ENCODE measurements at places on chromosomes 16 and 17.
A peak's percentile ranks its signal among the peaks of the same experiment; 100 is the strongest.

DNA sequence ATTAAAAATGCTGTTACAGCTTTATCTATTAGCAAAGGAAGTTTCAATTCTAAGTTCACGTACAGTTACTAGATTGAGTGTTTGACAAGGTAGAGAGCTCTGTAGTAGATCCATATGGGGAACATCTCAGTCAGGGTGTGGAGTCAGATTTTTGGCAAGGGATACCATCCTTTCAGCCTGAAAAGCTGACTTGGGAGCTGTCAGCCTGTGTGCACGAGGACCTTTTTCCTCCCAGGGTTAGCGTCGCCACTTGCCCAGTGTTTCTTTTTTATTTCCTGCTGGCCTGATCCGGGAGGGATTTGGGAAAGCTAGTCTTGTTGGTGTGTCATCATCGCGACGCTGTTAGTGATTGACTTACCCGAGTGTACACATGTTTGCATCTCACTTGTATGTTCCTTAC lies 29.5 kb downstream of the WWOX start:
- no peak for DNase-seq

DNA sequence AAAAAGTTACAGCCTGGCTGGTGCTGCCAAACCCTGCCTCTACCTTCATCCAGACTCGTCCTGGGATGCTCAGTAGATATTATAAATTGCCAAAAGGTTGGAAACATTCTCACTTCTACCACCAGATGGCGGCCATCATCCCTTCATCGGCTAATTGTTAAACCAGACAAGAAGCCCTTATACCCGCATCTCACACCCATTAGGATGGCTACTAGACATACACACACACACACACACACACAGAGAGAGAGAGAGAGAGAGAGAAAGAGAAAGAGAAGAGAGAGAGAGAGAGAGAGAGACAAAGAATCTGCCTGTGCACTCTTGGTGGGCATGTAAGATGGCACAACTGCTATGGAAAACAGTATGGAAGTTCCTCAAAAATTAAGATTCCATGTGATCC lies 15.0 kb upstream of the SCIMP start:
- peak; percentile 59 for DNase-seq

GRCh38 chr17:63930951-63931575 lies 1.1 kb downstream of the CD79B start:
- peak; percentile 50 for DNase-seq

GRCh38 chr17:35167046-35167445 lies 19.4 kb downstream of the UNC45B start:
- no peak for DNase-seq

DNA sequence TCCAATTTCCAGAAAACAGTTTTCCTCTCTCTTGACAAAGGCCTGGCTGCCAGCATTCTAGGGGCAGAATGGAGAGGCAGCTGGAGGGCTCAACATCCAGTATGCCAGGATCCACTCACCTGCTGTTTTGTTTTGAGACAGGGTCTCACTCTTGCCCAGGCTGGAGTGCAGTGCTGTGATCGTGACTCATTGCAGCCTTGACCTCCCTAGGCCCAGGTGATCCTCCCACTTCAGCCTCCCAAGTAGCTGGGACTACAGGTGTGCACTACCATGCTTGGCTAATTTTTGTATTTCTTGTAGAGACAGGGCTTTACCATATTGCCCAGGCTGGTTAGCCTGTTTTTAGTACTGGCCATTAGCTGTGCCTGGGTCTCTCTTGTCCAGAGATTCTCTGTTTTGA lies 29.1 kb upstream of the FOXJ1 start:
- DNase-seq = no peak

- DNase-seq = no peak
These were observed 7.0 kb downstream of the KATNB1 start for GRCh38 chr16:57742543-57742942.

DNA sequence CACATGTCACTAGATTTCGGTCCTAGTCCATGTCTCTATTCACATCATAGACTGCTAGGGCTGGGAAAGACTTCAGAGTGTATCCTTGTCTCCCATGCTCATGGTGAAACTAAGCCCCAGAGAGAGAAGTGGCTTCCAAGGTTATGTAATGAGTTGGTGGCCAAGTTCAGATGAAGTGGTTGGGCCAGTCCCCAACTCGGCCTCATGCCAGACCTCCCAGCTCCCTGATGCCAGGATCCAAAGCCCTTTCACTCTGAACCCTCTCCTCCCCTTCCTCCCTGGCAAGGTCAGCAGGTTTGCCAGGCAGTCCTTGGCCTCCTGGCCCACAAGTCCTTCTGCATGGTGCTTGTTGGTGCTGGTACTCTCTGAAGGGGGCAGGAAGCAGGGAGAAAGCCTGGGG lies 189.7 kb downstream of the AXIN2 start:
- no peak for DNase-seq

GRCh38 chr17:9206741-9207332 lies 185.5 kb downstream of the NTN1 start:
- DNase-seq = no peak

- DNase-seq = no peak
These were observed 245 bp downstream of the TMEM256 start for GRCh38 chr17:7403727-7403976.

DNA sequence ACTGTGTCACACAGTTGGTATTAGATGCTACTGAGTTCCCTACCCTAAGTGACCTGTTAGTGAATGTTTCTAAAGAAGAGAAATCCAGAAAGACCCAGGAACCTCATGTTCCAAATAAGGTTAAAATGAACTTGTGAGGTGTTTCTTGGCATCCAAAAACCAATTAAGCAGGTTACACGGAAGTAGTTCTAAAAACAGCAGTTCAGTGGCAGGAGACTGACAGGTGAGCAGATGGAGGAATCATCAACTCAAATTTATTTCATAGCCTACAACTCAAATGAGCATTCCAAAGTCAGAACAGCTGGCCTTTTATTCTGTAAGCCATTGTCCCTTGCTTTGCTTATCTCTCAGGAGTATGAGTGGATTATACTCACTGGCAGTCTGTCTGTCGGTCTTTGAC lies 188.3 kb downstream of the IRX3 start:
- DNase-seq = no peak

DNA sequence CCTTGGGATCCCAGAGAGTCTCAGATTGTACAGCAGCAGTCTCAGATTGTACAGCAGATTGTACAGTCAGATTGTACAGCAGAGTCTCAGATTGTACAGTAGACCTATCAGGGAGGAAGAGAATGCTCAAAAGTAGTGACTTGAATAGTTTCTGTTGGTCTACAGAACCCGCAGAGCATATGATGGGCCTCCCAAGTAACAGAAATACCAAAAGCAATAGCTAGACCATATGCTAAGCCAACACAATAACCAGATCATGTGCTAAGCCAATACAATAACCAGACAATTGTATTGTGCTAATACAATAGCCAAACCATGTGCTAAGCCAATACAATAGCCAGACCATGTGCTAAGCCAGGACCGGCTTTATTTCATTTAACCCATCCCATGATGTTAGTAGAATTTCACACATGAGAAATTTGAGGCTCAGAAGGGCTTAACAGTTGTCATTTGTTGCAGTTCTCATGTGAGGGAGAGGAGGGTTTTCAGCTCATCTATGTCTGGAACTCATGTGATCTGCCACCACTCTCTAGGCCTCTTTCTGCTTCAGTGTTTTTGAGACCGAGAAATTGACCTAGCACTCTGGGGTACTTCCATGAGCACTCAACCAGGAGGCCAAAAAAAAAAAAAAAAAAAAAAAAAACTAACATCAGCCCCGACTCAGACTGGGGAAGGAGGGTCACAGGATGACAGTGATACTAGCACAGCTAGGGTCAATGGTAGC lies 144.0 kb downstream of the SOX9 start:
- no peak for DNase-seq

DNA sequence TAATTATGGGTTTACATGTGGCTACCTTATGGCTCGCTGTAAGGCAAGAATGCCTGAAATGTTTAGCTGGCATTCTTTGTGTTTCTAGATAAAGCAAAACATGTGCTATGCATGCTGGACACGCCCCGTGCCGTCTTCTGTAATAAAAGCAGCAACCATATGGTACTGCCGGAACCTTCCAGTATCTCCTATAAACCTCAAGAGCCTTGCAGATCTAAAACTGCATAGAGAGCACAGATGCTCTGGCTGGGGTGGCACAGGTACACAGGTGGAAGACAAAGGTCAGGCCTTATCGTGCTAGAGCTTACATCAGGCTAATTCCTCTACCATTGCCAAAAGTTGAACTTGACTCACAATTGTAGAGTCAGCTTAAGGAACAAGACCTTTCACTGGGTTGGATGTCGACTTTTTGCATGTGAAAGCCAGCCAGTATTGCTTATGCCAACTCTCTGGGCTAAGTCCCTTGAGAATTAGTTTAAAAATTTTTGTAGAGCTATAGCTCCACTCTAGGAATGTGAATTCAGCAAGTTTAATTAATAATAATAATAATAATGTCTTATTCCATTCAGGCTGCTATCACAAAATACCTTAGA lies 187.4 kb upstream of the CACNG5 start:
- no peak for DNase-seq

GRCh38 chr17:50563092-50563511 lies 2.6 kb downstream of the CACNA1G start:
- DNase-seq = no peak

DNA sequence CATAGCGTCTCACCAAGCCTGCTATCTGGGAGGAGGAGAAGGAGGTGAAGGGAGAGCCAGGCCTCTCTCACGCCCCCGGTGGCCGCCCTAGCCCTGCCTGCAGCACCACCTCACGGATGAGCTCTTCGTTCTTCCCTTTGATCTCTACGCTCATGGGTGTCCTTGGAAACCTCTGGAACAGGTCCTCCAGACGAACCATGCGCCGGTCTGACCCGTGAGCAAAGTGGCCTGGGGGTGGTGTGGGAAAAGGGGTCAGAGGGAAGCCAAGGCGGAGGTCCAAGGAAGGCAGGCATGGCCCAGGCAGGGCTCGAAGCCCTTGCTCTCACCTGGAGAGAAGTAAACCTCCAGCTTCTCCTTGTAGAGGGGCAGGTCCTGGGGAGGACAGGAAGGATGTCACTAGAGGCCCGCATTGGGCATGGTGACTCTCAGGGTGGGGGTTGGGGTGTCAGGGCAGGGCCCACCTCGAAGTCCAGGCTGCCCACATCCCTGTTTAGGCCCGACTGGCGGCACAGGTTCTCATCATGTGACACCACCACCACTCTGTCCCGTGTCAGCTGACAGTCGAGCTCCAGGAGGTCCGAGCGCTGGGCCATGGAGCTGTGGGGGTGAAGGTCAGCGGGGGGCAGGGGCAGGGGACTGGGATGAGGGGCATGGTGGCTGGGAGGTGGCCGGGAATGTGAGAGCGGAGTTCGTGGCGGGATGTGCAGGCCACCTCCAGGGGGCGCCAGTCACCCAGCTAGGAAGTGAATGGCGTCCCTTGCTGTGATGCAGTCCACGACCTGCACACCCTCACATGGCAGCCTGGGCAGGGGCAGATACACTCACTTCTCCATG lies 923 bp downstream of the GDPD3 start:
- peak; percentile 51 for DNase-seq

GRCh38 chr17:15931394-15931793 lies 13.5 kb upstream of the ADORA2B start:
- DNase-seq = no peak

- no peak for DNase-seq
These were observed 50.3 kb downstream of the C16orf95 start for GRCh38 chr16:87266846-87267245.

DNA sequence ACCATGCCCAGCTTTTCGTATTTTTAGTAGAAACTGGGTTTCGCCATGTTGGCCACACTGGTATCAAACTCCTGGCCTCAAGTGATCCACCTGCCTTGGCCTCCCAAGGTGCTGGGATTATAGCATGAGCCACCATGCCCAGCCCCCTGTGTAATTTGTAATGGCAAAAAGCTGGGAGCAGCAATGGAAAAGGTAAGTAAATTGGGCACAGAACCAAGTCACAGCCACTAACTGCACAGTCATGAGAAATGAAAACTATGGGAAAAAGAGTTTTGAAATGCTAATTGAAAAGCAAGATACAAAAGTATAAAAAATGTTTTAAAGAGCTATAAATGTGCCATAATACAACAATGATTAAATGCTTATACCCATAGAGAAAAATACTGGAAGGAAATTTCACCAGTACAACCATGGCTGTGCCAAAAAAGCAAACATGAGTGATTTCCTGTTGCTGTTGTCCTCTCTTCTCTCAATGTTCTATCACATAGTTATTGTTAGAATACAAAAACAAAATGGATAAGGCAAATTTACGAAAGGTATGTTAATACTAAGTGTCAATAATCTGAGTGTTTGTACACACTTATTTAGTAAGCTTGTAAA lies 6.2 kb downstream of the NTAN1 start:
- DNase-seq = no peak

- no peak for DNase-seq
These were observed 5.9 kb upstream of the SPAG7 start for GRCh38 chr17:4973256-4974114.

GRCh38 chr17:3886776-3887175 lies 6.1 kb downstream of the CAMKK1 start:
- DNase-seq = no peak

GRCh38 chr17:47276444-47276843 lies 22.8 kb downstream of the ITGB3 start:
- DNase-seq = no peak

- DNase-seq = no peak
These were observed 26.1 kb downstream of the RCVRN start for GRCh38 chr17:9878786-9879525.

All from stimulated activated CD4-positive, alpha-beta T cell treated with anti-CD3 and anti-CD28 coated beads, TNF-alpha, amount 100 ng/mL, for 48 hours (primary cell).